Hair follicle dermal papilla cell (primary cell): ENCODE measurements at places on chromosomes 16 and 17. TPM values are rescaled to one million over a fixed set of nuclear protein-coding genes. Genes with fewer than 3 reads are reported as not detected.

The TOP2A gene
- total RNA-seq, result 6.8 and 8.4 TPM in 2 replicates

The HEATR9 gene
- total RNA-seq, result not detected in 2 replicates

The ZFPM1 gene
- 0.49 and 1.3 TPM in 2 replicates for total RNA-seq

The CTRB1 gene
- not detected in 2 replicates for total RNA-seq

The MYH2 gene
- not detected in 2 replicates for total RNA-seq

The RUNDC3A gene
- not detected in 2 replicates for total RNA-seq

The CDH5 gene
- under 0.01 TPM in 1 of 2 replicates, not detected in the other for total RNA-seq

The CASKIN1 gene
- 0.12 and 0.16 TPM in 2 replicates for total RNA-seq

The ICAM2 gene
- 0.73 and 1.5 TPM in 2 replicates for total RNA-seq

The MTHFSD gene
- total RNA-seq, result 11.5 and 19.3 TPM in 2 replicates

The RDM1 gene
- total RNA-seq, result not detected in 2 replicates

The PERCC1 gene
- not detected in 2 replicates for total RNA-seq

The PPY gene
- total RNA-seq, result not detected in 2 replicates
